NCI-H2029 treated with DMSO at 0.1 percent for 48 hours (cell line): ENCODE measurements at places on chromosomes 7 and 10.

- DNase-seq, result no peak
These were observed 18.7 kb downstream of the AKR1C1 start for GRCh38 chr10:4981722-4982471.

GRCh38 chr7:122248472-122248871 is 56.1 kb downstream of the FEZF1 start:
- no peak for DNase-seq

- no peak for DNase-seq
These were observed 22.4 kb downstream of the KCNH2 start for GRCh38 chr7:150955519-150956394.

GRCh38 chr7:87375662-87376435 is 30.4 kb downstream of the CROT start:
- no peak for DNase-seq

GRCh38 chr7:44193011-44193802 is 4.0 kb upstream of the GCK start:
- no peak for DNase-seq

DNA sequence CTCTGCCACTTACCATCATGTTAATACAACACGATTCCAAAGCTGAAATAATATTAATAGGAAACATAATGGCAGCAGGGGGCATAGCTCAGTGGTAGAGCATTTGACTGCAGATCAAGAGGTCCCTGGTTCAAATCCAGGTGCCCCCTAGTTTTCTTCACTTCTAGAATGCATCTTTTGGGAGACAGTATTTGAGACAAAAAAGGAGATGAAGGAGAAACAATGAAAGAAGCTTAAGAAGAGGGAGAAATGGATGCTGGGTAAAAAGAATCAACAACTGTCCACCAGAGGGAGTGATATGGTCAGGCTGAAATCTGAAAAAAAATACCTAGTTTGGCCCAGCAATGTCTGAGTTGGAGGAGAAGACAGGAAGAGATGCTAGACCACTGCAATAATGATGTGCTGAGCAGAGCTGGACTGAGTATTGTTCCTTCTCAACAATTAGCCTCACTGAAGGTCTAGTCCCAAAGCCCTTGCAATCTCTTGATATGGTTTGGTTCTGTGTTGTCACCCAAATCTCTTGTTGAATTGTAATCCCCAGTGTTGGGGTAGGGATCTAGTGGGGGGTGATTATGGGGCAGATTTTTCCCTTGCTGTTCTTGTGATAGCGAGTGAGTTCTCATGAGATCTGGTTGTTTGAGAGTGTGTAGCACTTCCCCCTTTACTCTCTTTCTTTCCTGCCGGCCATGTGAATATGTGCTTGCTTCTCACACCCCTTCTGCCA is 48.3 kb downstream of the ZNF783 start:
- peak; percentile 38 for DNase-seq

DNA sequence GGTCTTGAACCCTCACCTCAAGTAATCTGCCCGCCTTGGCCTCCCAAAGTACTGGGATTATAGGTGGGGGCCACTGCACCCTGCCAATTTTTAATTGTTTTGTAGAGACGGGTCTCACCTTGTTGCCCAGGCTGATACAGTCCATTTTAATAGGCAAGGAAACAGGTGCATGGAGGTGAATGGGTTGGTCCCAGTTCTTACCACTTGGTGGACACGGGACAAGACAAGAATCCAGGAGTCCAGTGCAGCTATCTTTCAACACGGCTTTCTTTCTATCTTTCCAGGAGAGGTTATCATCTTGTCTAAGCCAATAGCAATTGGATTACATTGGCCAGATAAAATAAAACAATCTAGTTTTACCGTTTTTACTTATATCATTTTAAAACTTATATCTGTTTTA is 23.8 kb downstream of the TCF7L2 start:
- no peak for DNase-seq

DNA sequence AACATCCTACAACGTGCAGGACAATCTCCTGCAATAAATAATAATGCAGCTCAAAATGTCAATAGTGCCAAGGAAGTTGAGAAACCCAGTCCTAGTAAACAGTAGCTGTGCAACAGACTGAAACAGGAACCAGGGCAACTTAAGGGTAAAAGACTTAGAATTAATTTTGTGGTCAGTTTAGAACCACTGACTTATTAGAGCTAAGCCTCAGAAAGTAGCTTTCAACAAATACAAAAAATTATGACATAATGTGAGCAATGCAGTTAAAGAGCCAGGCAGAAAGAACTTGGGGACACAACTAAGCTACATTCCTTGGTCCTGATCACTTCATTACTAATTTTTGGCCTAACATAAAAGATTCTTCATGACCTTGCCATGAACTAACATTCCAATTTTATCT is 195.4 kb downstream of the MACC1 start:
- DNase-seq, result no peak

GRCh38 chr10:71088054-71088453 is 124.3 kb upstream of the UNC5B start:
- no peak for DNase-seq

- no peak for DNase-seq
These were observed 105.7 kb downstream of the RPS24 start for GRCh38 chr10:78139341-78139740.

DNA sequence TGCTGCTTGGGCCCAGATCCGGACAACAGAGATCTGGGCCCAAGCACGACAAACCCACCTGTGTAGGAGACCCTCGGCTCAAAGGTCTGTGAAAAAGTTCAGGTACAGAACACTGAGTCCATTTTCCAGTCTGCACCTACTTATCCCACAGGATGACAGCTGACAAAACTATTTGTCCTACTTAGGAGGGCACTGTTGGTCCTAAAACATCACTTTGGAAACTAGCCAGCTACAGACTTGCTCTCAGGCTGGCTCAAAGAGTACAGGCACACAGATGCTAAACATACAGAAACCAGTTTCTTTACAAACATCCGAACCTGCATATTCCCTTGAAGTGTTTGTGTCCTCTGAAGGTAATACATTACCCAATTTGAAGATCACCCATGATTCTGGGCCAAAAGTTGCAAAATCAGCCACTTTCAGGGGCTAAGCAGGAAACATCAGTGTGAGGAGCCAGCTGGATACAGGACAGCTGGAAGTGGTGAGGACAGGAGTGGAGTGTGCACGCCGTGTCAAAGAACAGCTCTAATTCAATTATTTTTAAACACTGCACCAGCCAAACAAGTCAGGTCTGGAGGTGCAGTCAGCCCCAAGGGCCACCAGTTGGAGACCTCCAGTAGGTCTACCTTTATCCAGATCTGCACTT is 88.5 kb downstream of the NOC3L start:
- DNase-seq, result no peak

- no peak for DNase-seq
These were observed 189.2 kb downstream of the ADARB2 start for GRCh38 chr10:1548146-1548545.
